ENCODE measurements at places on chromosomes 6 and 20. TPM values are rescaled to one million over a fixed set of nuclear protein-coding genes. Genes with fewer than 3 reads are reported as not detected.

The SAMD3 gene
- 1.4 TPM for polyA plus RNA-seq

The EMILIN3 gene
- polyA plus RNA-seq: 8.3 TPM

The BPIFA1 gene
- polyA plus RNA-seq: not detected

The TPD52L1 gene
- polyA plus RNA-seq: 83.7 TPM

The BRD2 gene
- 298 TPM for polyA plus RNA-seq

The STK4 gene
- 16.7 TPM for polyA plus RNA-seq

The AKAP7 gene
- 10.4 TPM for polyA plus RNA-seq

The EPB41L1 gene
- polyA plus RNA-seq: 53.2 TPM

The HLA-DMA gene
- polyA plus RNA-seq: 24.6 TPM

The IMPG1 gene
- polyA plus RNA-seq: 4.8 TPM

The BEND3 gene
- polyA plus RNA-seq: 10.8 TPM

The ENPP4 gene
- 13.8 TPM for polyA plus RNA-seq

The OR2J3 gene
- polyA plus RNA-seq: not detected

The LAMA2 gene
- 33.6 TPM for polyA plus RNA-seq

The BTNL2 gene
- 1.0 TPM for polyA plus RNA-seq

The FAM217A gene
- polyA plus RNA-seq: 1.5 TPM

The XKR7 gene
- polyA plus RNA-seq: 0.39 TPM

The TBC1D20 gene
- polyA plus RNA-seq: 32.4 TPM

The TOX2 gene
- 4.2 TPM for polyA plus RNA-seq

The METTL24 gene
- 13.4 TPM for polyA plus RNA-seq

The ITPA gene
- polyA plus RNA-seq: 70.3 TPM

The HUS1B gene
- polyA plus RNA-seq: 0.10 TPM

The PKHD1 gene
- 18.2 TPM for polyA plus RNA-seq

The ESF1 gene
- 30.3 TPM for polyA plus RNA-seq

The SLC17A1 gene
- polyA plus RNA-seq: 30.1 TPM

The NTSR1 gene
- 3.0 TPM for polyA plus RNA-seq

The ZKSCAN3 gene
- polyA plus RNA-seq: 10.4 TPM

The CDH22 gene
- not detected for polyA plus RNA-seq

The TMEM170B gene
- polyA plus RNA-seq: 9.8 TPM

The GABRR1 gene
- 0.95 TPM for polyA plus RNA-seq

The RAB32 gene
- 28.2 TPM for polyA plus RNA-seq

The ARFGEF3 gene
- polyA plus RNA-seq: 6.7 TPM

The SRC gene
- polyA plus RNA-seq: 47.6 TPM

The GPR6 gene
- polyA plus RNA-seq: not detected

The MAS1 gene
- 0.02 TPM for polyA plus RNA-seq

The TRIM31 gene
- not detected for polyA plus RNA-seq

The LEMD2 gene
- polyA plus RNA-seq: 65.9 TPM

The OPRM1 gene
- polyA plus RNA-seq: not detected

The C4B gene
- polyA plus RNA-seq: 23.3 TPM

The TBX18 gene
- 10.1 TPM for polyA plus RNA-seq

The ECT2L gene
- polyA plus RNA-seq: 0.36 TPM

The HTR1E gene
- 0.92 TPM for polyA plus RNA-seq

The RBM12 gene
- 93.6 TPM for polyA plus RNA-seq

The CTAGE9 gene
- polyA plus RNA-seq: not detected

The FAM209A gene
- 0.32 TPM for polyA plus RNA-seq

The ID4 gene
- polyA plus RNA-seq: 174 TPM

The TBXT gene
- not detected for polyA plus RNA-seq

The GGTLC1 gene
- polyA plus RNA-seq: 0.14 TPM

The TXNDC5 gene
- 99.9 TPM for polyA plus RNA-seq

The GRIK2 gene
- 14.2 TPM for polyA plus RNA-seq

The RIPPLY2 gene
- not detected for polyA plus RNA-seq

The SEMG1 gene
- not detected for polyA plus RNA-seq

The CCN5 gene
- not detected for polyA plus RNA-seq

The LAMA4 gene
- 97.8 TPM for polyA plus RNA-seq

The OOEP gene
- polyA plus RNA-seq: 0.38 TPM

The FNDC11 gene
- polyA plus RNA-seq: 1.0 TPM

The FILIP1 gene
- polyA plus RNA-seq: 3.1 TPM

The HSPA12B gene
- 15.6 TPM for polyA plus RNA-seq

The SERAC1 gene
- 13.8 TPM for polyA plus RNA-seq

The TSPO2 gene
- polyA plus RNA-seq: 0.86 TPM

Measured in renal cortex interstitium (tissue), 15 donors.